ENCODE measurements at places on chromosomes 13 and 19.

GRCh38 chr19:38389101-38389925 lies 816 bp downstream of the SPRED3 start:
- DNase-seq = peak; percentile 87

DNA sequence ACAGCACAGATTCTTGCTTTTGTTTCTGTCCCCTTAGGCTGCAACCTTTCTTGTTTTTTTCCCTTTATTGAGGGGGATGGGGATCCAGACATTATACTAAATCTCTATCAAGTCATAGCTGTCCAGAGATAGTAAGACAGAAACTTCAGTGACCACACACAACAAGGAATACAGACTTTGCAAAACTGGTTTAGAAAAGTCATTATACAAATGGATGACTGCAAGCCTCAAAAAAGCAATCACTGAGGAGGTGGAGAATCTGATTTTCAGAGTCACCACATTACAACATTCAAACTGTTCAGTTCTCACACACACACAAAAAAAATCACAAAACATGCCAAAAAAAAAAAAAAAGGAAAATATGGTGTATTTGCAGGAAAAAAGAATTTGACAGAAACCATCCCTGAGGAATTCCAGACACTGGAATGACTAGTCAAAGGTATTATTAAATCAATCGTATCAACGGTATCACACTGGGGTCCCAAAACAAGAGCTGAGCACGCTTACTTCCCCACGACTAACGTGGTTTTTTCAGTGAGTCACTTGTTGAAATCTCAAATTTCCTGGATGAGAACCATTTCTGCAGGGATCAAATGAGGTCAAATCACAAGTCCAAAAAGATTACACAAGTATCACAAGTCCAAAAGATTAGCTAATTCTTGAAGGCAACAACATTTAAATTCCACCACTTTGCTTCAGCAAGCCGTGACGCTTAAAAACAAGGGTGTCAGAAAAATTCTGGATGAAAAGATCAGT lies 41.2 kb downstream of the USP12 start:
- DNase-seq = no peak

GRCh38 chr13:32474999-32475792 lies 47.3 kb upstream of the N4BP2L1 start:
- no peak for DNase-seq

DNA sequence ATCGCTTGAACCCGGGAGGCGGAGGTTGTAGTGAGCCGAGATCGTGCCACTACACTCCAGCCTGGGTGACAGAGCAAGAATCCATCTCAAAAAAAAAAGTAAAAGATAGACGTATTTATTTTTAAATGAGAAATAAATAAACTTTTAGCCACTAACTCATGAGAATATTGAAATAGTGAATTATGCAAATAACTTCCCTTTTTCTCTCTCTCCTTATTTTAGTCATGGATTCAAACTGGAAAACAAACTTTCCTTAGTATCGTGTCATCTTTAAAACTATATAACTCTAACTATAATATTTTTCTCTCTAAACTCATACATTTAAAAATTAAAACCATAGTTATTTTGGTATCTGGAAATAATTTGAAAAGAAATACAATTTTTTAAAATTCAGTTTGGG lies 96.1 kb downstream of the FRY start:
- no peak for DNase-seq

- DNase-seq = no peak
These were observed 7.1 kb downstream of the DNASE2 start for GRCh38 chr19:12873891-12874745.

GRCh38 chr13:45296259-45296658 lies 44.7 kb downstream of the TPT1 start:
- no peak for DNase-seq

DNA sequence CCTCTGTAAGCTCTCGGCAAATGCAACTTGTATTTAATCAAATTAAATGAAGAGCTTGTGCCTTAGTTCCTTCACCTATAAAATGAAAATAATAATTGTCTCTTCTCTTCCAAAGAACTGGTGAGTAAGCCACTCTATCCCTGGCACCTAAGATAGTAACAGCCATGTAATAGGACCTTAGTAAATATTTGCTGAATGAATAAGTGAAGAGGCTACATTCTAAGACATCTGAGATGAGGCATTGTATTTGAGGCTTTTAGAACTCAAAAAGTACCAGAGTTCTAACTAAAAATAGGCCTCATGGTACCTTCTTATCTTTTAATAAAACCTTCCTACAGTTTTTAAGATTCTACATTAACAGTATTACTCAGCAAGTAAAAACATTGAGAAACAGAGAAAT lies 17.3 kb upstream of the DCLK1 start:
- no peak for DNase-seq

GRCh38 chr13:36553491-36553890 lies 120.3 kb upstream of the SERTM1 start:
- DNase-seq = no peak

DNA sequence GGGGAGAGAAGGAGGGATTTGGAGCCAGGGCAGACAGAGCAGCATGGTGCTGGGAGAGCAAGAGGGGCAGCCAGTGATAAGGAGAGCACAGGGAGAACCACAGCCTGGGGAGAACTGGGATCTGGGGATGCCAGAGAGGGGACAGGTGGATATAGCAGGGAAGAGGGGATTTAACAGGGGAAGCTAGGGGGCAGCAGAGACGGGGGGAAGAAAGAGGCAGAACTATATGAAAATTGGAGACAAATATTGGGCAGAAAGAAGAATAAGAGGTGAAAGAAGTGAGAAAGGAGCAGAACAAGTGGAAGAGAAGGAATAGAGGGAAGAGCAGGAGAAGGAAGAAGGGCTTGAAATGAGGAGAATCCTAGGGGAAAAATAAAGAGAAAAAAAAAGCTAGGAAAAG lies 6.5 kb upstream of the ZNF528 start:
- DNase-seq = no peak

- DNase-seq = no peak
These were observed 74.2 kb upstream of the RFC3 start for GRCh38 chr13:33743438-33744368.

- no peak for DNase-seq
These were observed 105.7 kb upstream of the KL start for GRCh38 chr13:32910530-32910929.

GRCh38 chr19:34124828-34125227 lies 47.5 kb upstream of the LSM14A start:
- DNase-seq = peak; percentile 4

- DNase-seq = peak; percentile 62
These were observed 730.8 kb downstream of the EFNB2 start for GRCh38 chr13:105804561-105805190.

DNA sequence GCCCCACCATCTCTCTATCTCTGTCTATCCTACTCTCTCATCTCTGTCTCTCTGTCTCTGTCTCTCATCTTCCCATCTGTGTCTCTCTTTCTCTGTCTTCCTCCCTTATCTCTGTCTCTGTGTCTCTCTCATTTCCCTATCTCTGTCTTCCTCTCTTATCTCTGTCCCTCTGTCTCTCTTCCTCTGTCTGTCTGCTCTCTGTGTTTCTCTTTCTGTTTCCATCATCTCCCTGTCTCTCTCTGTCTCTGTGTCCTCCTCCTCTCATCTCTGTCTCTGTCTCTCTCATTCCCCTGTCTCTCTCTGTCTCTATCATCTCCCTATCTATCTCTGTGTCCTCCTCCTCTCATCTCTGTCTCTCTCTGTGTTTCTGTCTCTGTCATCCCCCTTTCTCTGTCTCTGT lies 1.6 kb upstream of the EBI3 start:
- no peak for DNase-seq
